ENCODE measurements at places on chromosomes 11 and 22. TPM values are rescaled to one million over a fixed set of nuclear protein-coding genes. Genes with fewer than 3 reads are reported as not detected.

GRCh38 chr11:107482234-107482633 is 24.6 kb upstream of the CWF19L2 start:
- no peak for DNase-seq

GRCh38 chr22:22888571-22889353 is 1.1 kb downstream of the IGLL5 start:
- DNase-seq = no peak

Gene SYT13
- total RNA-seq = 6.9 TPM

DNA sequence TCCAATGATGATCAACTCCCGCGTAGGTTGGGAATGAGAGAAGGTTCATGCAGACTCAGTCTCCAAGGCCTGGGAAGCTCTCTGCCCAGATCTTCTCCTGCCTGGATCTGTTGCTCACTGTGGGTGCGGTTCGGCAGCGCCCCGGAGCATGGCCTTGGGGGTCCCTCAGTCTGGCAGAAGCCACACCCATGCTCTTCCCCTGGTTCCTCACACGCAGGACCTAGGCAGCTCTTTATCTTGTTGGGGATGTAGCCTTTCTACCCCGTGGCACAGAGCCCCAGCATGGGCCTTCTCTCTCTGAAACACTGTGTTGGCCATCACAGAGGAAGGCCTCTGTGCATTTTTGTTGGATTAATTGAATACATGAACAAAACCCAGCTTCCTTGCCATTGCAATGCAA is 1461.6 kb downstream of the BRD1 start:
- no peak for DNase-seq

- DNase-seq = peak; percentile 14
These were observed 1680.6 kb upstream of the RAG2 start for GRCh38 chr11:38278457-38279141.

- DNase-seq = no peak
These were observed 4.0 kb upstream of the C22orf31 start for GRCh38 chr22:29065468-29066190.

Data from left ventricle myocardium superior (tissue), 1 donor.